ENCODE measurements at places on chromosomes 4 and X.

DNA sequence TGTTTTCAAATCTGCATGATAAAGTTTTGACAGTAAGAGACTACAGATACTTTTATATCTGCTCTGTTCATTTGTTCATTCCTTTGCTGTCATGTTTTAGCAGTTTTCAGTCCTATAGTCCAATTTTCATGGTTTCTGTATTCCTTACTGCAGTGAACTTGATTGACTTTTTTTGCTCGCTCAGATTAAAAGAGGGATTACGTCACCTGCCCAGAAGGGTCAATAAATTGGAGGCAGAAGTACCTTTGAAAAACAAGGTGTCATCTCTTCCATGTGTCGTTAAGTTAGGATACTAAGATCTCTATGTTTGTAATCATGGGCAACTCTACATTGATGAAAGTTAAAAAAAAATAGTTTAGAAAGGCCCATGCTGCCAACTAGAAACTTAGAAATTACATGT is 250.1 kb upstream of the SMIM31 start:
- DNase-seq = no peak

- DNase-seq = no peak
Observed at GRCh38 chr4:99507349-99507748, 3.5 kb upstream of the C4orf17 start.

DNA sequence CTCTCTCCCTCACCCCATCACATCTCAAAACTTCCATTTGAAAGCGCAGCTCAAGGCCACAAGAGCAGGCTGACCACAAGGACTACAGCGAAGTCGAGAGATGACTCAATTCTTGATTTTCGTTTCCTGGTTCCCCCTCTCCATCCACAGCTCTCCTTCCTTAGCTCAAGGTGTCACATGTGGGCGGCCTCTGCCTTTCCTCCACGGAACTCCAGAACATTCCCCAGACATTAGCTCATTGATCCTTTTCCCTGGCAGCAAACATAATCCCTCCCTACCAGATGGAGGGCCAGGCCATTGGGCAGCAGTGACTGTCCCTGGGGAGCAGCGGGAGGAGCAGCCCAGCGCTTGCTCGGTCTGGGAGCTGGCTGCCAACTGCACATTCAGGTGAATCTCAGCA is 56.3 kb downstream of the CCDC149 start:
- DNase-seq = no peak

DNA sequence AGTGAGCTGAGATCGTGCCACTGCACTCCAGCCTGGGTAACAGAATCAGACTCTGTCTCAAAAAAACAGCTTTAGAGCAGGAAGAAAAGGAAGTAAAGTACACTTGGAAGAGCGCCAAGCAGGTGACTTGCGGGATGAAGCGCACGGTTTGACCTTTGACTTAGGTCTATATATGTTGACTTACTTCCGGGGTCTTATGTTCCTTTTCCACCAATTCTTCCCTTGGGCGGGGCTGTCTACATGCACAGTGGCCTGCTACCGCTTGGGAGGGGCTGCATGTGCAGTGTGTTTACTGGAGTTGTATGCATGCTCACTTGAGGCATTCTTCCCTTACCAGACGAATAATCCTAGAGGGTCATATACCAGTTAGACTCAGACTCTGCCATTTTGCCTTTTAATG is 108.6 kb downstream of the APOOL start:
- DNase-seq = no peak

- DNase-seq = peak; percentile 12
Observed at GRCh38 chrX:108091878-108092291, 307 bp downstream of the ATG4A start.

GRCh38 chrX:108044554-108045256 is at the start of gene VSIG1:
VSIG1 (plus strand) TSS chrX:108045065; CDS start chrX:108045131, 66 bp downstream.
- no peak for DNase-seq
